Endothelial cell of umbilical vein (primary cell): ENCODE measurements at places on chromosomes 11 and 22.

- DNase-seq, result peak; percentile 53
Measured at GRCh38 chr11:72969894-72970335, 155.7 kb downstream of the ATG16L2 start.

GRCh38 chr11:65428578-65429067 lies 6.0 kb downstream of the NEAT1 start:
- no peak for DNase-seq

DNA sequence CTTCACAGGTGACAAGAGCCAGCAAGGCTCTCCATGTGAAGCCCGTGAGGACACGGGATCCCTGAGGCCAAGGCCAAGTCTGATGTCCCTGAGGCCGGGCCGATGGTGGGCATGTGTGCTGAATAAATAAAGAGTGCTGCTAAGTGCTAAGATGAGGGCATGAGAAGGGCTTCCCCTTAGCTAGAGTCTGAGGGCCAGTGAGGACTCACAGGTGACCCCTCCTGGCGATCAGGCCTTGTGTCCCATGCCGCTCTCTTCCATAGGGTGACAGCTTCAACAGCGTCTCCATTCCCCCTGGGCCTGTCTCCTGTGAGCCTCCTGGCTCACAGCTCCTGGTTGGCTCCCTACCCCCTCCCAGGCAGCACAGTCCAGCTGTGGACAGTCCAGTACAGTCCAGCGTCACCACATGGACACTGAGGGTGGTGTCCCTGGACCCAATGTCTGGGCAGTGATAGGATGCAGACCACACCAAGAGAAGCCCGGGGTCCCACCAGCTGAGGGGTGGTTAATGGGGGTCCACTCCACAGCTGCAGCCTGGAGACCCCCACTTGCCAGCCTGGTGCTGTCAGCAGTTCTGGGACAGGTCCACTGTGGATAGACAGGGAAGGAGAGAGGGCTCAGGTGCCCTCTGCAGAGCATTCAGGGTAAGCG lies 1033.2 kb downstream of the TBC1D22A start:
- no peak for DNase-seq

DNA sequence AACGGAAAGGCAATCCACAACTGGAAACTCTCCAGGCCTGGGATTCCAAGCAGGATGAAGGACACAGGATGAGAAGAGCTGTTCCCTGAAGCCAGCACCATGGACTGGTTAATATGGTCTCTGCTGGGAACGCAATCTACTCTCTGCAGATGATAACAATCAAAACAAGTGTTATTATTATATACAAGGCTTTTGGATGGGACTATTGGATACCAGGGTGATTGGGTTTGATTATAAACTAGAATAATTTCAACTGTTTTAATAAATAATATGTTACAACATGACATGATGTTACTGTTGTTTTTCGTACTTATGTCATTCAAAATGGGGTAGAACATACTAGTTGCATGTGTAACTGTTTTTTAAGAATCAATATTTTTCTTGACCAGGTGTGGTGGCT lies at the start of gene OR52R1:
Gene OR52R1, minus strand, starts transcription at position 101 of the 400 bp plus-strand sequence. Its CDS starts 0 bp downstream, at position 101.
- DNase-seq, result no peak

DNA sequence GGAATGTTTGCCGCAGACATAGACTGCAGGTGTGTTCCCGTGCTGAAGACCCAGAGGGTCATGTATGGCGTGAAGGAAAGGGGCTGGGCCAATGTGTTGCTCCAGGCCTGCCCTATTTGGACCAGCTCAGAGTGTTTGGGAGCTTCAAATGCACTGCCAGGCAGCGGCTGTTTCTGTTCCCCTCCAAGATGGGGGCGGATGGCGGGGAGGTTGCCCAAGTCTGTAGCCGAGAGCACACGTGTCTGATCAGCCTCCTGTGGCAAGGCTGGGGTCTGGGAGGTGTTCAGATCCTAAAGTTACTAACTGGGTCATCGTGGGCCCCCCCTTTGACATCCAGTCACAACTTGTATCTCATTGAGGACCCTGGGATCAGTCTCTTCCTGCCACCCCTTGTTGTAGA lies 45.5 kb downstream of the CACNA1I start:
- DNase-seq, result no peak

DNA sequence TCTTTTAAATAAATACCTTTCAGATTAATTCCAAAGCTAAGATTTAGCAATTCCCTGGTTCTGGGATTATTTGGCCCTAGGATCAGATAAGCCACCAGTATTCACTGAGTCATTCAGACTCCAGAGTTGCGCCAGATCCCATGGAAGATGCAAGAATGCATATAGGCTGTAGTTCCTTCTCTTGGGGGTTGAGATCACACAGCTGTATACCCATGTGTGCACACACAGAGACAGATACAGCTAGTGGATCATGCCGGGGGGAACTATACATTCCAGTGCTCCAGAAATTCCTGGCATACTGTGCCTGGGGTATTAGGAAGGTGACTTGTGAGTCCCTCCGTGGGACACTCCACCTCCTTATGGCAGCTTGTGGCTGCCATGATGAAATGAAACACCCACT lies 75.4 kb downstream of the ZBTB16 start:
- DNase-seq, result peak; percentile 16

GRCh38 chr11:115710980-115711379 lies 206.8 kb upstream of the CADM1 start:
- DNase-seq, result no peak

DNA sequence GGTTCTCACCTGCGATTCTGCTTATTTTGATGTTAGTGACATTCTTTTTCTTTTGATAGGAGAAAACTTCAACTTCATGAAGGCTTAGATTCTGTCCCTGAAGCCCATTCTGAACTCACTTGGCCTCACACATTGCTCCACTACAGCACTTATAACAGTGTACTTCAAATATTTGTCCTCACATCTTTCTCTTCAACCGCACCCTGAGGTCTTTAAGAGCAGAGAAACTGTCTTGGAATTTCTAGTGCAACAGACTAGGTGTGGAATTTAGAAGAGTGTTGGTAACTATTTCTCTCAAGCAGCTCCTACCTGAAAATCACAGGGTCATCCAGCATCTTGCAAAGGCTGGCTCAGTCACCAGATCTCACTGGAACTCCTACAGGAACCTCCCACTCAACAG lies 7.8 kb downstream of the MRGPRX3 start:
- DNase-seq, result no peak

- DNase-seq, result no peak
Measured at GRCh38 chr22:49036513-49036912, 791.2 kb downstream of the BRD1 start.

DNA sequence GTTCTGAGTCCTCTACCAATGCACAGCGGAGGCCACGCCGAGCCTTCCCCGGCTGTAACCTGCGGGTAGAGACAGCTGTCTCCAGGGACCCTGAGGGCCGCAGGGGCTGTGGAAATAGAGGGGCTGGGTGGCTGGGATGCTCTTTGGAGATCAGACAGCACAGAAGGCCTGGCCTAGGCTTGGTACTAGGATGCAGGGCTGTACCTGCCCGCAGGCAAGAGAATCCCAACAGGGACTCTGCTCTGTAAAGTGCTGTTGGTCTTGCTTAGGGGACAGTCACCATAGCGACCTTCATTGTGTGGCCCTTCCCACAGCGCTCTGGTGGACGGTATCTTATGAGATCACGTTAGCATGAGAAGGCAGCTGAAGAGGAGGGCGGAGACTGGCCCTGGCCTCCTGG lies 11.3 kb upstream of the KCNJ5 start:
- no peak for DNase-seq

- DNase-seq, result no peak
Measured at GRCh38 chr11:32115446-32115845, 24.6 kb downstream of the RCN1 start.

GRCh38 chr11:7320306-7320705 lies 68.6 kb downstream of the SYT9 start:
- no peak for DNase-seq
